Activated CD4-positive, alpha-beta T cell treated with anti-CD3 and anti-CD28 coated beads, Interleukin-2, Interleukin-6, amounts not matched to agents 100 ng/mL and 50 ng/mL, durations not matched to agents 16 hours and 8 hours (primary cell): ENCODE measurements at places on chromosomes 7 and 10.
A peak's percentile ranks its signal among the peaks of the same experiment; 100 is the strongest.

DNA sequence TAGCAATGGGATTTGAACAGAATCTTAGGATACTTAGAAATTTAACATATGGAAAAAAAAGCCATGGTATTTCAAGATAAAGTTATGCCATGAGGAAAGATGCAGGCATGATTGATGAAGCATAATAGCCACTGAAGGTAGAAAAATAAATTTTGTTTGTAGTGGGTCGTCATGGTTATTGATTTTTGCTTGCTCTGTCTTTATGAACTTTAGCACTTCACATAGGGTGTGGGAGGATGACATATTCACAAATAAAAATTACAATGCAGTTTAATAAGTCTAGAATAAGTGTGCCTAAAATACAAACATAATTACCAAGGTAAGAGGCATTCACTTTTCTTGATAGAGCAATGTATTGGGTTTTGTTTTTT, 129.1 kb upstream of the SEMA3E start:
- DNase-seq, result no peak

- no peak for DNase-seq
These were observed 95.3 kb downstream of the SUGCT start for GRCh38 chr7:40230101-40230500.

- peak; percentile 93 for DNase-seq
These were observed 63.9 kb upstream of the AHR start for GRCh38 chr7:17234398-17235031.

GRCh38 chr10:35503578-35503977, 101.6 kb upstream of the GJD4 start:
- no peak for DNase-seq

DNA sequence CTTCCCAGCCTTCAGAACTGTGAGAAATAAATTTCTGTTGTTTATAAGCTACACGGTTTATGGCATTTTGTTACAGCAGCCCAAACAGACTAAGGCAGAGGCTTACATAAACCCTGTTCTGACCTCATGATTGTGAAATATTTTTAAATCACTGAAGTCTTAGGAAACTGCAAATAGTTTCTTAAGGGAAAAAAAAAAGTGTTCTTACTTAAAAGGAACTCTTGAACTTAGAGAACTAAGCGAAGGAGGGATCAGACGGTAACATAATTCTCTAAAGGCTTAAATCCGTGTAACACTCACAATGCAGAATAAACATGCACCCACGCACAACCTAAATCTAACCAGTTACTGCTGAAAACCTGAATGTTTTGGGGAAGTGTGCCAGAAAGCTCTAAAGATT, 749.1 kb upstream of the LRRTM3 start:
- DNase-seq, result no peak

DNA sequence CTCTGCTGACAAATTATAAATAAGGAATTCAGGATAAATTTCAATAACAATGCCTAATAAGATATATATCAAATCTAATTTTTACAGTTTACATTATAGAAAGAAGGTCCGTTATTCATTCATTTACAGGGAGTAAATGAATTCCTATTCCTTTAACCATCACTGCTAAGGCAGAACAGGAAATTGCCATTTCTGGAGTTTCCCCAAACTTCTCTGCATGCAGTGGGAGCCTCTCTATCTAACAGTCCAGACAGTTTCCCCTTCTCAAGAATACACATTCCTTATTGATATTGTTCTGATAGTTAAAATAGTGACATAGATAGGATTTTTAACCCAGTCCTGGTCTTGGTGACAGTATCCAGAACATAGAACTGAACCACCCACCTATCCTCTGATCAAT, 24.3 kb downstream of the MKI67 start:
- no peak for DNase-seq
